T-helper 1 cell (primary cell): ENCODE measurements at places on chromosomes 7 and 10.

GRCh38 chr10:122417667-122418066 is 36.8 kb upstream of the ARMS2 start:
- DNase-seq = no peak

DNA sequence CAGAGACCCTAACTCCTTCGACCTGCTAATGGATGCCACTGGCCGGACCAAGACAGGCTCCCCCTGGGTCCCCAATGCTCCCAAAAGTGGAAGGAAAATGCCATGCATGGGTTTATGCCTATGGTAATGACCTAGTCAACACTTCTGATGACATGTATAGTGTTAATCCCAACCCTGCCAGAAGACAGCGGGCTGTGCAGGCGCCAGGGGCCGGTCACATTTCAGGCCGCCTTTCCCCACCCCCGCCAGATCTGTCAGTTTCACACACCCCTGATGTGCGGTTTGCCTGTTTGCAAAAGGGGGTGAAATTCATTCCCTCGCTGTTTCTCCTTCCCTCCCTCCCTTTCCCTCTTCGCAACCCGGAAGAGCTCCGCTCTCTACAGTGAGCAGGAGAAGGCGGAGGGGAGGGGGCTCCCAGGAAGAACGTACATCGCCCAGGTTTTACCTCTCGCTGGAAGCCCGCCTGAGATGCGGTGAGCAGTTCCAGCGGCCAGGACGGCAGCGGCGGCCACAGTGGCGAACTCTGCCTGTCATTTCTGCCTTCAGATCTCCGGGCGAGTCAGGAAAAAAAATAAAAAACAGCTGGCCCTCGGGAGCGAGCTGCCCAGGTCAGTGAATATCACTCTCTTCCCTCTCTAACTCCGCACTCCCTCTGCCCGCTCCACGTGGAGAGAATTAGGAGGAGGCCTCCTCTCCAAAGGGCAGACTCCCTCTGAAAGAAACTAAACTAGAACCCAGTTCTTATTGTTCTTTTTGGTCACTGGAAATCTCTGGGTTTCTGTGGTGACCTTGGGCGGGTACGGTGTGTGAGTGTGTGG is 9.4 kb upstream of the GATA3 start:
- DNase-seq = no peak

DNA sequence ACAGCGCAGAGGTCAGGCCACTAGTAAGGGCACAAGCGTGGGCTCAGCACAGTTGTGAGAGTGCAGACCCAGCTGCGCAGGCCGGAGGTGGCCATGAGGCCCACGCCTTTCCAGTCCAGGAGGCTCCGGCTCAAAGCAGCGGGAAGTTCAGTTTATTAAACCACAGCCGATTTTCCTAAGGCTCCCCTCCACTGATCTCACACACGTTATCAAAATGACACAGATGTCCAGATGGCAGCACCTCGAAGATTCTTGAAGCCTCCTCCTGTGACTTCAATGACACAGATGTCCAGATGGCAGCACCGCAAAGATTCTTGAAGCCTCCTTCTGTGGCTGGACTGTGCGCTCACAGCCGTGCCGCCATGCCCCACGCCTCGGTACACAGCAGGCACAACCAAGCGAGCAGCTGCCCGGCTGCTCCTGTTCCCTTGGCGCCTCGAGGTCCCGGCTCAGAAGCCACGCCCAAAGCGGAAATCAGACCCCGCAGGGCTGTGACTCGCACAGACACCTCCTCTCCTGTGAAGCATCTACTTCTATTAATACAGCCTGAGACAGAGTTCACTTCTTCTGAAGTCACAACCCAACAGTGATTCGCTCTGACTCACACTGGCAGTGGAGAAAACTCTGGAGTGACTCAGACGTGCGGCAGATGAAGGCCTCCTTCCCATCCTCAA is 122.7 kb downstream of the MAD1L1 start:
- DNase-seq = no peak

DNA sequence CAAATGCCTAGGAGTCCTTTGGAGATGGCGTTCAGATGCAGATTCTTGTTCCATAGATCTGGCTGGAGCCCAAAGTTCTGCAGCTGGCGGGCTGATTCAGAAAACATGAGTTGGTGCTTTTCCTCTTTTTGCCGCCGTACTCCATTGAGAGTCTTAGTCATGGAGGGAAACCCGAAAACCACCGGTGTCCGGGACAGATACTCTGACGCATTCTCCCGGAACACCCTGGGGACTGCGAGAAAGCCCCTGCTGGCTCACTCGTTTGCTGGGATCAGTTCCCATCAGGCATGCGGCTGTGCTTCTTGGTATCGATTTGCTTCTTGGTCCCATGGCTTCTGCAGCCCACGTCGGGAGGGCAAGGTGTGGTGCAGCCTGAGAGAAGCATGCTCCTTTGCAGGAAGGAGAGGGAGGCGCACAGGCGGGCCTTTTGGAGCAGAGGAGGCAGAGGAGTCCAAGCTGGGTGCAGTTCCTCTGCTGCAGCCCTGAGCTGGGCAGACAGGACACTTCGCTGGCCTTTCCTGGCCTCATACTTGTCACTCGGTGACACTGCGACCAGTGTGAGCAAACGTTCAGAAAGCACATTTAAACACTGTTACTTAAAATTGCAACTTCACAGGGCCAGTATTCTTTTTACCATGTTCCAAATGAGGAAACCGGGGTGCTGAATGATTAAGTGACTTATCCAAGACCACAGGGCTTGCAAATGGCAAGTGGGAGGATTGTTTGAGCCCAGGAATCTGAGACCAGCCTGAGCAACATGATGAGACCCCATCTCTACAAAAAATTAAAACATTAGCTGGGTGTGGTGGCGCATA is 30.6 kb upstream of the PFKFB3 start:
- DNase-seq = no peak

DNA sequence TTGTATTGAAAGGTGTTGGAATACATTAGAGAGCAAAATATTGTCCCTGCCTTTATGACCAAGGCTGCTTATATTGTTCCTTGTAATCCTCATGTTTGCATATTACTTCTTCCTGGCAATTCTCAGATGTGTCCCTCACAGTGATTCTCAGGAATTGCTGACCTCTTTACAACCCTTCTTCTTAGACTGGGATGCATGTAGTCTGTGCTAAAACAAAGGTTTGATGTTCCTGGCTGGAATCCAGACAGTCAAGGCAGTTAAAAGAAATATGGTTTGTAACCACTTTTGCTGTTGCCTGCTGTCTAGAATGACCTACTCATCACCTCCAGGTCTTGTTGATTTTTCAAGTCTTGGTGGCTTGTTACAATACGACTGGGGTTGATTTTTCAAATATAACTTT is 367.6 kb downstream of the HGF start:
- no peak for DNase-seq

- DNase-seq = no peak
These were observed 58.6 kb upstream of the MKRN1 start for GRCh38 chr7:140537750-140538482.

GRCh38 chr10:24871011-24871935 is 81.1 kb downstream of the PRTFDC1 start:
- DNase-seq = no peak

DNA sequence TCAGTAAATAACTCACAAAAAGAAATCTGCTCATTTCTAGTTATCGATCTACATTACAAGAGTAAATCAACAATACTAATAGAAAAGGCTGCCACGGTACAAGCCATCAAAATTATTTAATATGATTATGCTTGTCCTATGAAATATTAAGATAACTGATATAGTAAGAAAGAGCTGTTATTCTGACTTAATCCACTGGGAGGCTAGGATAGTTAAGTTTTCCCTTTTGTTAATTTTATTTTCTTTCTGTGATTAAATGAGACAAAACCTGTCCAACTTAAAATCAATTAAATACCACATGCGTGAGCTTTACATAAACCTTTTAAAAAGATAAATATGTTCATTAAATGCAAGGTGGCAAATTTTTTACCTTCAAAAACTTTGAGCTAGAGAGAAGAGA is 114.8 kb downstream of the LMBR1 start:
- no peak for DNase-seq

GRCh38 chr7:151630851-151631569 is 111.3 kb upstream of the RHEB start:
- no peak for DNase-seq

GRCh38 chr7:50751146-50751545 is 31.6 kb downstream of the GRB10 start:
- no peak for DNase-seq

GRCh38 chr10:88062798-88063472 is 199.5 kb downstream of the PTEN start:
- no peak for DNase-seq

DNA sequence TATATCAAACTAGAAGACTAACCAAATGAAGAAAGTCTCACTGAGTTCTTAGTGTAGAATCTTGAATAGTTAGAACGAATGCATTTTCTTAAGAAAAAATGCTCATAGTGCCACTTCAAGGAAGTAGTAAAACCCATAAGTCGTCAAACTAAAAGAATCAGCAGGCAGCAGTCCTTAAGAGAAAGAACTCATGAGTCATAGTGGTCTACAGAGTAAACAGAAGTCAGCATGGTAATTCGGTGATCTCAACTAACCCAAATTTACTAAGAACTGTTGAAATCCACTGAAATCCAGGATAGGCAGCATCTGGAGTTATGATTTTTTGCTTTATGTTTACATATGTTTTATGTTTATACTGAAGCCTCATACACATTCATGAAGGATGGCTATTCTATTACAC is 256.2 kb downstream of the LHFPL3 start:
- DNase-seq = no peak

- no peak for DNase-seq
These were observed 18.0 kb downstream of the RRP12 start for GRCh38 chr10:97383159-97383558.
